ENCODE measurements at places on chromosomes 3 and 15.

DNA sequence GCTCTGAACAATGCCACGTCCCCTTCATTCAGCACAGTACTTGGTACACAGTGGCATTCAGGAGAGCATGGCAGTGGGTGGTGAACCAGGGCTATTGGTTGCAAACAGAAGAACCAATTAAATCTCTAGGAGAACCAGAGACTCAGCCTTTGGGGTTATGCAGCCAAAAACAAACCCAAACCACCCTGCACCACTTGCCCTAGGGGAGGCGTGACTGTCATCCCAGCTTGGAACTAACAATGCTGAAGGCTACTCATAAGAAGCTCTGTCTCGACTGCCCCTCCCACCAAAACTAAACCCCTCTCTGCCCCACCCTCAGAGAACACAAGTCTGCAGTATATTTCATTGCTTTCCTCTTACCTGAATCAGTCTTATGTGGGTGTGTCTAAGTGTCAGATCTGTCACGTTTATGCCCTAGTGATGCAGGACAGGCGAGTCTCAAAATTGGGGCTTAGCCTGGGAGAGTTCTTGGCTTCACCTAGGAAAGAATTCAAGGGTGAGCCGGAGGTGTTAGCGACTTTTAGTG lies 15.2 kb upstream of the KLHL40 start:
- no peak for DNase-seq

DNA sequence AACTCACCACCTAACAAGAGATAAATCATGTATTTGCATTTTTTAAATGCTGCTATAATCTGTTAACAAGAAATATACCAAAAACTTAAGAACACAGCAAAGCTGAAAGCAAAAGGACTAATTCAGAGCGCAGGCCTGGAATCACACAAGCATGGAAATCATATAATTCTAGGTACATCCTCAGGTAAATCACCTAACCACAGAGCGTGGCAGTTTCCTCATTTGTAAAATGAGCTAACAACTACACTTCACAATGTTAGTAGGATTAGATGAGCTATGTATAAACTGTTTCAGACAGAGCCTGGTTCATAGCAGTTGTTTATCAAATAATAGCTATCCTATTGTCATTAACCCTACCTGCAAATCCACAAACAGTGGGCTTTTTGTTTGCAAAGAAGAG lies 146.4 kb downstream of the ERC2 start:
- peak; percentile 48 for DNase-seq

DNA sequence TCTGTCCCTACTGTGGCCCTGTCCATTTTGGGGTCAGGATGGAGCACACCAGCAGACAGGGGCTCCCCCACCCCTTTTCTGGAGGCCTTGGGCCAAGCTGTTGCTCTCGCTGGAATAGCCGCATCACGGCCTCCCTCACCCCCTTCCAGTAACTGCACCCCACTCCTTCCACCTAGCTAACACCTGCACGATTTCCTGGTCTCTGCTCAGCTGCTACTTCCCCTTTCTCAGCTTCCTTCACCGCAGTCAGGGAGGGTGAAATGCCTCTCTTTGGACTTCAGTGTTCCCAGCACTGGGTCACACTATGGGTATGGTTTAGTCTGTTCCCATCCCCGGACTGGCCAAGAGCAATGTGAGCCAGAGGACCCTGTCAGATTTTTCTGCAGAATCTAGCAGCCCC lies 400.2 kb downstream of the MCTP2 start:
- no peak for DNase-seq

DNA sequence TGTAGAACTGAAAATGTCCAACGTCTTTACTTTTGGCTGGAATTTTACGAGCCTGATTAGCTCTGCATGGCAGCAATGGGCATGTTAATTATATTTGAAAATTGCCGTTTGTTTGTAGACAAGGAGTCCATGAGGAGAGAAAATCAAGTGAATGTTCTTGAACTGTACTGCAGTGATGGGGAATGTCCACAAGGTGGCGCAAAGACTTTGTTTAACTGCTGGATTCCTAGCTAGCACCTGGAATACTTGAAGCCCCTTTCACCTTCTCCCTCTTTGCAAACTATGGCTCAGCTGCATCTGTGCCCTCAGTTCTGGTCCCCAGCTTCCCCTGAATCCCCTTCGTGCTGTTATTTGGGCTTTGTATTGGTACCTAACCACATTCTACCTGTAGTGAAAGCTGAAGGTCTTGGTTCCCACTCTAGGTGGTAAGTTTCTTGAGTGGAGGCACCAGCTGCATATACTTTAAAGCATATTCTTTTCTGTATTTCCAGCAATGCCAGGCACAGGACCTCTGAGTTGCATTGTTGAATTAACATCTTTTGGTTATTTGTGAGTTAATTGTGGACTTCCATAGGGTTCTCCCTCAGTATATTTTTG lies 25.3 kb downstream of the EXOG start:
- DNase-seq = peak; percentile 46

DNA sequence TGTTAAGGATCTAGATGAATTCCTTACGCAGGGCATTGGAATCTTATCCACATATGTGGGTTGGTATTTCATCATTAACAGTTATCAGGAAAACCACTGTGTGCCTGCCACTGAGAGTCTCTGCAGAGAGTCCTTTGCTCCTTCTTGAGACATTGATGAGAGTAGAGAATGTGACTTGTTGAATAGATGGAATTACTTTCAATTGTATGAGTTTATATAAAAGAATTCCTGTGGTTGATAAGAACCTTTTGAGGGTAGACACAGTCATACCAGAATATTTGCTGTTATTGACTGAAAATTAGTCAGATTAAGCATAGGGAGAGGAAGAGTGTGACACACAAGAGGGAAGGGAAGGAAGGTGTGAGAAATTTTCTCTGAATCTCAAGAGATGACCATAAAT lies 30.8 kb downstream of the ARHGEF26 start:
- DNase-seq = no peak

DNA sequence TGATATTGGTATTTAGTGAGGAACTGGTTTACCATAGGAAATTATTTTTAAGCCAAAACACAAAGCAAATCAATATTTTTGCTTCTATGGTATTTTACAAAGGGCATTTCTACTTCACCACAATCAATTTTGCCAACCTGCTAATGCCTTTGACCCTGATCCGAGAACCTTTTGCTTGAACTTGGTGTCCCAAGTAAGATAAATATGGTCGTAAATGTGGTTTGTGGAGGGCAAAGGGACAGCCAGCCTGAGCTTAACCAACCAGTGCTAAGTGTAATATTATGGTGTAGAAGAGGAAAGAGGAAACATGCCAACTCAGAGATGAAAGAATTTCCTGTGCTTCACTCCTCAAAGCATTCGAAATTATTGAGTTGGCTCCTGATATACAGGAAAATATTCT lies 148.4 kb downstream of the C3orf38 start:
- DNase-seq = no peak

- DNase-seq = no peak
These were observed 188.8 kb downstream of the ZNF385D start for GRCh38 chr3:21562243-21562642.

DNA sequence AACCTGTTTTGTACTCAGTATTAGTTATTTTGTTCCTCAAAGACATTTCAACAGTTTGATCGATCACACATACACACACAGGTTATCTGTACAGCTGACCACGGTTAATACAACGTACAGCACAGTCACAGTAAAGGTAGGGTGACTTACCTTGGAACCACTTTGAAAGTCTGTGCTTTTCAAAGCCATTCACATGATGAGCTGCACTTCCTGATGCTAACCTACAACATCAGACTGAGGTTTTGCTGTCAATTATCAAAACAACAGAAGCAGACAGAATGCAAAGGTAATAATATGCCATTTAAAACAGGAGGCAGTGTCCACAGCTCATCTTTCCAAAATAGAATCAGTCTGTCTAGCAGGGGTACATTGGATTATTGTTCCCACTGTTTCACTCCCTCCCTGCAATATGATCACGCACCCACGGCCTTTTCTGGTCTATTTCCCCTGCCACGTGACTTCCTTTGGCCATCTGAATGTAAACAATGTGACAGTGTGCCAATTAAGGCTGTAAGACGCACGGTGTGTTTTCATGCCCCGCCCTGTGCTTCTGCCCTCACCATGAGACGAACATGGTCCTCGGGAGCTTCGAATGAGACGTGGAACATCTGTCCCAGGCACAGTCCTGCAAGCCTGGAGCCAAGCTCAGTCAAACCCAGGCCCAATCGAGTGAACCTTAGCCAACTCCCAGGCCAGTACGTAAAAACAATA lies 102.4 kb downstream of the FMN1 start:
- no peak for DNase-seq

- DNase-seq = peak; percentile 20
These were observed 563.5 kb downstream of the PDCD6IP start for GRCh38 chr3:34361921-34362320.

DNA sequence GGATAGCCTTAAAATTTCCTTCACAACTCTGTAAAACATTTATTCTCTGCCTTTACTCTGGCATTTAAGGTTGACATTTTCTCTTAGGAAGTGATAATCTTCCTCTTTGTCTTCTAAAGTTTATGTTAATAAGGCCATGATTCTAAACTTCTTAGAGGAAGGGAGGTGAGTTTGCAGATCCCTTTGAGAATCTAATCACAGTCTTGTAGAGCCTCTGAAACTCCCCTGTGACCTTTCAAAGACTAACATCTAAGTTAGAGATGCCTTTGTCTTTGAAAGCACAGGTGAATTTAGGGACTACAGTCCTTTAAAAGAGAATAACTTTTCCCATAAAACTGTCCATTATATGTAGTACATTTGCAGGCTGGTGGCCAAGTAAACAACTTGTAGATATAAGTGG lies 115.1 kb downstream of the PLCL2 start:
- DNase-seq = no peak

- DNase-seq = no peak
These were observed 215.6 kb downstream of the WNT5A start for GRCh38 chr3:55271549-55271948.

- DNase-seq = peak; percentile 28
These were observed 138.8 kb upstream of the HACD2 start for GRCh38 chr3:123723522-123724168.

- DNase-seq = no peak
These were observed 8.0 kb downstream of the FYCO1 start for GRCh38 chr3:45987368-45988291.

- no peak for DNase-seq
These were observed 43.1 kb downstream of the AMOTL2 start for GRCh38 chr3:134330883-134331810.

DNA sequence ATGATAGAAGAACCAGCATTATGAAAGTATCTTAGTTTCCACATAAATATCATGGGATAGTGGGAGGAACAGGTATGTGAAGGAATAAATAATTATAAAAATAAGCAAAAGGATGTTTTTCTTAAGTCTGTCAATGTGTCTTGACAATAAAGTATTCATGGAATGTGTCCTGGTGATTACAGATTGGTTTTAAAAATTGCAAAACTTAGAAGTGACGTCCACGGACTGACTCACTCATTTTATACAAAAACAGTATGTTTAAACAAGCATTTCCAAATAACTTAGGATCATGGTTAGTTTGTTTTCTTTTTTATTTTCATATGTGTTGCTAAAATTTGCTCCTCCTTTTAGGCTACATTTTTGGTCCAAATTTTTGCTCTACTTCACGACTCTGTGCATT lies 687.0 kb upstream of the NECTIN3 start:
- no peak for DNase-seq

- no peak for DNase-seq
These were observed 4.2 kb upstream of the CHRM5 start for GRCh38 chr15:33963831-33964664.

- no peak for DNase-seq
These were observed 44.4 kb downstream of the ST3GAL6 start for GRCh38 chr3:98807561-98807960.

Data from naive B cell (primary cell).